ENCODE measurements at places on chromosomes 2 and 18.

- DNase-seq = no peak
Observed at GRCh38 chr18:71209944-71210343, 921.1 kb downstream of the SOCS6 start.

DNA sequence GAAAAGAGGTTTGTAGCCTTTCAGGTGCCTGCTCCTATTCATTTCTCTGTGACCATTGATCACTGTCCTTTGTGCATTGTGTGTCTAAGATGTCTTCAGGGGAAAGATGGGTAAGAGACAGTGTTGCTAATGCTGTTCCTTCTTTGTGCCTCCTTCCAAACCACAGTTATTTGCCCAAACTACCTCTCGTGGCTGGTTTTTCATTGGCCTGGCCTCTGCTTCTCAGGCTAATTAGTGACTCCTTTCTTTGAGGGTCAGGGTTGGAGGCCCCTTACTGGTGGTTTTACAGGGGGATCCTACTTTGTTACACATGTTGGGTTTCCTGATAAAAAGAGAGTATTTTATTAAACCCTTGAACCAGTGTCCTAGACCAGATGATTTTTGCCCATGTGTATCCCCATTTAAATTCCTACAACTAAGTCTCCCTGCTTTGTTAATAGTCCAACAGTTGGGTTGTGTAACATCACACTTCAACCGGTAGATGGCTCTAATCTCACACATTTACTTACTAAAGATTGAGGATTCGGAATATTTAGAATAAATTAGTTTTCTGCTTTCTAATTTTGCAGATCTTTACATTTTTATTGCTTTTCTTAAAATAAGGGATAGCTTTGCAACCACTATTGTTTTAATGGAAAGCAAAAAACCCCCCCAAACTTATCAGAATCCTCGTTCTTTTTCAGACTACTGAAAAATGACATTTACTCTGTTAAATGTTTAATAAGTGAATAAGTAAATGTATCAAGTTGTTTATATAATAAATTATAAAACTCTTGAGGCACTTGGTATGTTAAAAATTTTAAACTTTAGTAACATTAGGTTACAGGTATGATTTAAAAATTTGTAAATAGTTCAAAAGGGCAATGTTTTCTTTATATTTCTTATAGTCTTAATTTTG, 2.4 kb downstream of the MARS2 start:
- DNase-seq = no peak

DNA sequence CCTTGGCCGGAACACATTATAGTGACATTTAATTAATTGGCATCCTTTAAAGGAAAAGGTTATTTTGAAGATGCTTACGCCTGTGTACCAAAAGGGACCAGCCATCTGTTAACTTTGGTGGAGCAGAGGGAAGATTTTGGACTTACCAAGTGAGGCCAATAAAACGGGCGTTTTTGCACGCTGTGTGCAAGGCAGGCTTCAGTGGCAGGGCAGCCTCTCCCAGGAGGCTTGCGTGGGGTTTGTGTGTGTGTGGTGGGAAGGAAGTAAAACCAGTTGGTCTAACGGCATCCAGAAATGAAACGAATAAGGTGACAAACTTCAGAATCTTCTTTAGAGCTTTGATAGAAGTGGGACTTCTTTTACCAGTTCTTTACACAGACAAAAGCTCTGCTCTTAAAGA, 191.7 kb downstream of the PRKCE start:
- no peak for DNase-seq

DNA sequence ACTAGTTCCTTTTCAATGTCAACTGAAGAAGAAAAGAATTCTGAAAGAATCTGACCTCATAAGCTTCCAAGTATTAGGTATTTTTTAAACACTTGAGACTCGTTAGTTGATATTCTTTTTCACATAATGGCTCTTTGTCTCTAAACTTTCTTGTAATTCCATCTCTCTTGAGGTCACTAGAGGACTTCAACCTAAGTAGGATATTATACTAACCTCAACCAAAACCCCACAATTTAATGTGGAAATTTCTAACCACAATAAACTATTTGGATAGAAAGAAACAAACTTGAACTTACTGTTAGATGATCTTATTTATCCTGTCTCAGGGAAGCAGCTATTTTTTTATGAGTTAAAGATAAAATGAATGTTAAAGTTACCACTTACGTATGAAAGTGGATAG, 206.9 kb upstream of the FSIP2 start:
- no peak for DNase-seq

- DNase-seq = no peak
Observed at GRCh38 chr2:197181491-197181890, 129.1 kb downstream of the ANKRD44 start.
